ENCODE measurements at places on chromosomes 16 and 17. TPM values are rescaled to one million over a fixed set of nuclear protein-coding genes. Genes with fewer than 3 reads are reported as not detected.

DNA sequence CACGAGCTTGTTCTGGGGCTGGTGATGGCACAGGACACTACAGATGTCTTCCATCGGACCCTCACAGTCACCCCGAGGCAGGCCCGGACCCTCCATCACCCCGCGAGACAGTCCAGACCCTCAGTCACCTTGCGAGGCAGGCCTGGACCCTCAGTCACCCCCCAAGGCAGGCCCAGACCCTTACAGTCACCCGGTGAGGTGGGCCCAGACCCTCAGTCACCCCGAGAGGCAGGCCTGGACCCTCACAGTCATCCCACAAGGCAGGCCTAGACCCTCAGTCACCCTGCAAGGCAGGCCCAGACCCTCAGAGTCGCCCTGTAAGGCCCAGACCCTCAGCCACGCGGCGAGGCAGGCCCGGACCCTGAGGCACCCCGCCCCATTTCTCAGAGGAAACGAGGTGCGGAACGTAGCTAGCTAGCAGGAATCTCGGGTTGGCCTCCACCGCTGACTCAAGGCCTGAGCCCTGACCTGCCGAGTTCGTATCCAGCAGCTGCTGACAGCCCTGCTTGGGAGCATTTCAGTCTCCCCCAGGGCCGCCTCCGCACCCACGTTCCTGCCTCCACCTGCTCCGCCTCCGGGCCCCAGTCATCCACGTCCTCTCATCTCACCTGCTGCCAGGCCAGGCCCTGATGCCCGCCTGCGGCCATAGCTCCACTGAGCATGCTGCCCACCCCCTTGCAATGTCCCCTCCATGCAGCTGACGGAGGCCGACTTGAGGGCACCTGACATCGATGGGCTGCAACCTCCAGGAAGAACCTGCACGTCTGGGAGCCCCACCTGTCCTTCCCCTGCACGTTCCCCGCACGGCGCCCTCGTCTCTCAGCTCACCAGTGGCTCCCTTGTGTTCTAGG lies 28.7 kb downstream of the RPH3AL start:
- no peak for DNase-seq

The CCL22 gene
- total RNA-seq, result 7.4 TPM

GRCh38 chr17:27353461-27354050 lies 59.6 kb downstream of the WSB1 start:
- DNase-seq, result peak; percentile 90

The PYDC1 gene
- total RNA-seq, result not detected

The NPIPB4 gene
- 121 TPM for total RNA-seq

GRCh38 chr17:9050801-9051401 lies 29.6 kb downstream of the NTN1 start:
- DNase-seq, result no peak

The KRTAP3-1 gene
- not detected for total RNA-seq

- DNase-seq, result no peak
These were observed 2.3 kb downstream of the MYO15B start for GRCh38 chr17:75589919-75590303.

DNA sequence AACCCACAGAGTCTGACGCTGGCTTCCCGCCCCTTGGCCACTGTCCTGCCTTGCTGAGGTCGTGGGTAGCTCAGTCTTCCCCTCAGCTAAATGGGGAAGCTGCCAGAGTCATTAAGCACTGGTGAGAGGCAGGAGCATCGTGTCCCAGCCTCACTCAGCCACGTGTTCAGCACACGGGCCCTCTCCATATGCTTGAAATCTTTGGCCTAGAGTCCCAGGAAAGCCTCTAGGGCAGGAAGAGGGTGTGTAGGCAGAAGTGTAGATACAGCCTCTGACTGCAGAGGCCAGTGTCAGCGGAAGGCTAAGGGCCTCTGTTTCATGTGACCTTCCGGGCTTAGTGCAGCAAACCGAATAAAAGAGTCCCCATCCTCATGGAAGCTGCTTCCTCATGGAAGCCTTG lies 4.1 kb downstream of the DHODH start:
- DNase-seq, result no peak

GRCh38 chr16:11495066-11495407 lies 91.7 kb downstream of the LITAF start:
- no peak for DNase-seq

DNA sequence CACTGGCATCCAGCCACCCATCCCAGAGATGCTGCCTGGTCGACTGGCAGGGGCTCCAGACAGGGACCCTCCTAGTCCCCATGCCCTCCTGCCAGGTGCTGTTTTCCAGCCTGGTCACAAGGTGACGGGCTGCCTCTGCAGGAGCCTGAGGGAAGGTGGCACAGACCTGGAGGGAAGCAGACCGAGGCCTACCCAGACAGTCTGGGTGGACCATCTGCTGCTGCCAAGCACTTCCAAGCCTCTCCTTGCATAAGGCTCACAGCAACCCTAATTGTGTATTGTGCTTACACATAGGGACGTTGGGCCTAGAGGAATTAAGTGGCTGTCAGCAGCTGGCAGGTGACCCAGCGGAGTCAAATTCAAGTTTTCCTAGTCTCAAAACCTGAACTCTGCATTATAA lies 90.1 kb upstream of the KCNJ18 start:
- DNase-seq, result no peak

GRCh38 chr17:57001541-57001940 lies 23.6 kb downstream of the SCPEP1 start:
- DNase-seq, result no peak

DNA sequence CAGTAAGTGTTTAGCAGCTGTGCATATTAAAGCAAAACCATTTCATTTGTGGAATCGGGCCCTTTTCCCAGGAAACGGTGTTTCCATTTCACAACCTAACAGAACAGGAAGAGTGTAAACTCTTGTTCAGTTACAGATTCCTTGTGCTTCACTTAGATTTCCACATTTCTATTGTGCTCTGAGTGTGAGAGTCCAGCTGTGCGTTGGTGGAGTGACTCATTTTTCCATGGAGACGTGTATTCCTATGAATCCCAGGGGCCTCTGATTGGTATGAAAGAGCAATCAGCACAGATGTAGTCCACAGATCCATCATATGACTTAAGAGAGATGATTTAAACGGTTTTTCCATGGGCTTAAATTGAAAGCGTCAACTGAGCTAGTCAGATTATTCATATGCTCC lies 13.3 kb upstream of the CAVIN1 start:
- DNase-seq, result no peak

DNA sequence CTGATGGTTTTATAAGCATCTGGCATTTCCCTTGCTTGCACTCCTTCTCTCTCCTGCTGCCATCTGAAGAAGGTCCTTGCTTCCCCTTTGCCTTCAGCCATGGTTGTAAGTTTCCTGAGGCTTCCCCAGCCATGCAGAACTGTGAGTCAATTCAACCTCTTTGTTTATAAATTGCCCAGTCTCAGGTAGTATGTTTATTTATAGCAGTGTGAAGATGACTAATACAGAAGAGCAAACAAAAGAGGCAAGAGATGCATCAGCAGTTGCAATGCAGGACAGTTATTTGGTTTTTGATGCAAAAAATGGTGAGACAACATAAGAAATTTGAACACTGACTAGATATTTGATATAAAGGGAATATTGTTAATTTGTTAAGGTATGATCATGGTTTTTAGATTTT lies 16.8 kb downstream of the TMEM100 start:
- no peak for DNase-seq

The GDPD1 gene
- 2.0 TPM for total RNA-seq

DNA sequence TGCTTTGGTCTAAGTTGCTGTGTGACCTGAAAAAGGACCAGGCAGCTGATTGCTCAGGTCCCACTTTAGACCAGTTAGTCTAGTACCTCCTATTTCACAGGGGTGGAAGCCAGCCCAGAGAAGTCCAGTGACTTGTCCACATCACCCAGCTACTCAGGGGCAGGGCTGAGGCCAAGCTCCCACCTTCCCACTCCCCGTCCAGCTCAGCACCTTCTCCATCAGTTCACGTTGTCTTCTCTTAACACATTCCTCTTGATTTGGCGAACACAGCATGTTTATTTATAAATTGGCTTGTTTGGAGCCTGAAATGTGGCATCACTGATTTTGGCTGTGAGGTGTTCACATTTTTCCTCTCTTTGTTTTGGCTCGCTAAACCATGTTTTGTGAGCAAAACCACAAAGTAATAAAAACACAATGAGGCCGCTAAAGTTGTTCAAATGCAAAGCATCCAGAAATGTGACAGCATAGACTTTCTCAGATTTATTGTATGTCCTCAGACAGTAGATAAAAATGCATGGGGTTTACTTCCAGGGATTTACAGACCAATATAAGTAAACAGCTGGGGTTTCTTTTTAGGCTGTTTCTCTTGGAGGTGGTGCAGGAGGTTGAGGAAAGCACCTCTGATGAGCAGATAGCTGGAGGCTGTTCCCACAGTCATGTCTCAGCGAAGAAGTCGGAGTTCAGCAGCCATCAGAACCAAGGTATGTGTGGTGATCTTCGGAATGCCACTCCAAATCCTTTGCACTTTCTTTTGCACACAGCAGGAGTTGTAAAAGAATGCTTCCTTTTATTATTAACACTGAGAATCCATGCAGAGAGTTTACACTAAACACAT lies 88.4 kb downstream of the PLXDC1 start:
- no peak for DNase-seq

- no peak for DNase-seq
These were observed 34.0 kb upstream of the PIRT start for GRCh38 chr17:10871914-10872313.

- no peak for DNase-seq
These were observed 25.1 kb downstream of the MINK1 start for GRCh38 chr17:4858068-4858881.

GRCh38 chr17:55340176-55340575 lies 75.4 kb downstream of the HLF start:
- no peak for DNase-seq

The ADAM11 gene
- total RNA-seq, result 0.07 TPM

DNA sequence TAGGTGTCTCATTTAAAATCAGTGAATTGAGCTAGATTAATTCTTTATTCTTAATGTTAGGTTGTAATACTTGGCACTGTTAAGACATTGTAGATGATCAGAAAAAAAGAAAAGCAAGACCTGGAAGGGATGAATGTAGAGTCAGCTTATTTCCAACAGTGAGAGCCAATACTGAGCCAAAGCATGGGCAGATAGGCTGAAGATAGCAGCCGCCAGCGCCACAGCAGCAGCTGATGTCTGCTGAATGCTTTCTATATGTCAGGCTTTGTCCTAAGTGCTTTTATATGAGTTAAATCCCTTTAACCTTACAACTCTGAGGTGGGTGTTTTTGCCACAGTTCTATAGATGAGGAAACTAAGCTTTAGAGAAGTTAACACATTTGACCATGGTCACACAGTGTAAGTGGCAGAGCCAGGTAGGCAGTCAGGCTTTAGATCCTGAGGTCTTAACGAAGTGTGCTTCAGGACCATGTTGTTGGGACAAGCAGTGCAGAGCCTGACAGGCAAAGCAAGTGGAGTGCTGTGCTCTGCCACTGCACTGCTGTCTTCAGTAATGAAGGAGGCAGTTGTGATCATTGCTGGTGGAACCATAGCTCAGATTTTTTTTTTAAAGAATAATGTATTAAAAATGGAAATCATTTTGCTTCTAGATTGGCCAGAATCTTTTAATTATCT lies 25.9 kb downstream of the TNRC6A start:
- no peak for DNase-seq

The C17orf78 gene
- not detected for total RNA-seq

DNA sequence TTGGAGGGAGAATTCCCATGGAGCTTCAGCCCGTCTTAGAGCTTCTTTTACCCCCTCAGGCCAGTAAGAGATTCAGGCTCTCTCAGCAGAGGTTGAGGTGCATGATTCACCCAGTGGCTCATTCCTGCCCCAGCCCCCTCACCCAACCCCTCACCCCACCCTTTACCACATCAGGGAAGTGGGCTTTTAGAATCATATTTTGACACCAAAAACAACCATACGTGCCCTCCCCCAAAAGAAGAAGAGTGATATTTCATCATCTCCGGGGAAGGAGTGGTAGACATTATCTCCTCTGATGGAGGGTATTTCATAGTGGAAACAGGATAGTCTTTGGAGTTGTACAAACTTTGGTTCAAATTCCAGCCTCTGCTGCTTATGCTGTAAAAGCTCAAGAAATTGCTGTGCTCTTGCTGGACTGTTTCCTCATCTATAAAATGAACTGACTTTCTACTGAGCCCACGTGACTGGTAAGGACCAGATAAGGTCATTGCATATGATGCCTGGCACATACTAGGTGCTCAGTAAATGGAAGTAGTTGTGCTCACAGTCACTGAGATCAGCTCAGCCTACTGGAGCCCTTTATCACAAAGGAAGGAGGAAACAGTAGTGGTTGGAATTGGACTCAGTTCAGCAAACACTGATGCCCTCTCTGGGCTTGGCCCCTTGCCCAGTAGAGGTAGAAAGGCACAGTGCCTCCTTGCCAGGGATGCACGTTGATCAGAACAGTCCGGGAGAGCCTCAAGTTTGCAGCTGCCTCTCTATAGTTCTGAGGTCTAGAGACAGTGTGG lies 18.3 kb upstream of the CCL5 start:
- peak; percentile 85 for DNase-seq

GRCh38 chr17:47315451-47316266 lies 8.1 kb upstream of the EFCAB13 start:
- peak; percentile 44 for DNase-seq

- peak; percentile 78 for DNase-seq
These were observed 186.0 kb upstream of the TNRC6C start for GRCh38 chr17:77772461-77772897.
